Fibroblast of skin of left biceps (primary cell): ENCODE measurements at places on chromosomes 2 and 18.

- no peak for DNase-seq
These were observed 337.7 kb downstream of the ALK start for GRCh38 chr2:29583548-29584156.

- no peak for DNase-seq
These were observed 11.0 kb upstream of the LRRFIP1 start for GRCh38 chr2:237616373-237616733.

- no peak for DNase-seq
These were observed 7.1 kb downstream of the WDR54 start for GRCh38 chr2:74428675-74429074.

GRCh38 chr2:197200051-197200761 is 110.4 kb downstream of the ANKRD44 start:
- no peak for DNase-seq

GRCh38 chr18:62651276-62652056 is 63.9 kb upstream of the PHLPP1 start:
- no peak for DNase-seq

GRCh38 chr18:58452454-58453166 is 176.3 kb downstream of the ALPK2 start:
- no peak for DNase-seq

DNA sequence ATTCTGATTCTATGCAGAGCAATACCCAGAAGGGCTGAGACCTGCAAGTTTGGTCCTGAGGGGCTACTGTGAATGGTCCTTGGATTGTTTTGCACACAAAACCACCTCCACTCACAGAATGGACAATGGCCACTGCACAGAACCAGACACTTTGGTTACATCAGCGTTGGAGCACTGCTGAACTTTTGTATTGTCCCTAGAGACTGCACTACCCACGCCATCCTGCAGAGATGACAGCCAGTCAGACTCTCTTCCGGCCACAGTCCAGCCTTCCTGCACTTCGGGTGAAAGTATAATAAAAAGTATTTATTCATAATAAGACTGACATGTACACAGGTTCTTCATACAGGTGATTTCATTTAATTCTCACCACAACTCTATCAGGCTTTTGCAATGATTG is 35.7 kb downstream of the CELF4 start:
- DNase-seq = no peak

DNA sequence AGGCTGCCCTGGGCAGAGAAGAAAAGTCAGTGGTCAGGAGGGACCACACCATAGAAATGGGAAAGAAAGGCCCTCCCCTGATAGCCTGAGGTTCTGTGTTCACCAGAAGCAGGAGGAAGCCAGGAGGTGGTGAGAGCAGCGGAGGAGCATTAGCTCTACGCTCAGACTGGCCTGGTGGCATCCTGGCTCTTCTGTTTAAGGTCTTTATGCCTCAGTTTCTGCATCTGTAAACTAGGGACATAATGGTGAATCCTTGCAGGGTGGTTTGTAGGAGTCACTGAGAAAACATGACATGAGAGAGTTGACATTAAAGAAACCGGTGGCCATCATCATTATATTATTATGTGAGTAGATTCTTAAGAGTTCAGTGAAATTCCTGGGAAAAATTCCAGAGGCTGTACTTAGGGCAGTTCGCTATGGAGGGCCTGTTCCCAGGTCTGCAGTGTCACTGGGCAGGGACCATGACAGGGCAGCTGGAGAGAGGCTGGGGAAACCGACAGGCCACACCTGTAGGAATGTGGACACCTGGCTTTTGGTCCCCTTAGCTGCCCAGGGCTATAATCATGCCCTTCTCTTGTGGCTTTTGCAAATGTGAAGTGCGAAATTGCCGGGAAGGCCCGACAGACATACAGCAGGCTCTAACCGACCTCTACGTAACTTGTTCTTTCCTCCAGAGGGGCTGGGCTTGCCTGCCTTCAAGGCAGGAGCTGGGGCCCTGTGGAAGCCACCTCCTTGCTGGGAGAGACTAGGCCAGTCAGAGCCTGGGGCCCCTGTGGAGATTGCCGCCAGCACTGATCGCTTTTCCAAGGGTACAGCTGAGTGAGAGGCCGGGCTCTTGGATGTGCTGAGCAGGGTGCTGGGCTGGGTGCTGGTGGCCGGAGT is 31.0 kb downstream of the GLI2 start:
- no peak for DNase-seq

GRCh38 chr2:6186332-6187151 is 494.4 kb downstream of the SOX11 start:
- peak; percentile 35 for DNase-seq

DNA sequence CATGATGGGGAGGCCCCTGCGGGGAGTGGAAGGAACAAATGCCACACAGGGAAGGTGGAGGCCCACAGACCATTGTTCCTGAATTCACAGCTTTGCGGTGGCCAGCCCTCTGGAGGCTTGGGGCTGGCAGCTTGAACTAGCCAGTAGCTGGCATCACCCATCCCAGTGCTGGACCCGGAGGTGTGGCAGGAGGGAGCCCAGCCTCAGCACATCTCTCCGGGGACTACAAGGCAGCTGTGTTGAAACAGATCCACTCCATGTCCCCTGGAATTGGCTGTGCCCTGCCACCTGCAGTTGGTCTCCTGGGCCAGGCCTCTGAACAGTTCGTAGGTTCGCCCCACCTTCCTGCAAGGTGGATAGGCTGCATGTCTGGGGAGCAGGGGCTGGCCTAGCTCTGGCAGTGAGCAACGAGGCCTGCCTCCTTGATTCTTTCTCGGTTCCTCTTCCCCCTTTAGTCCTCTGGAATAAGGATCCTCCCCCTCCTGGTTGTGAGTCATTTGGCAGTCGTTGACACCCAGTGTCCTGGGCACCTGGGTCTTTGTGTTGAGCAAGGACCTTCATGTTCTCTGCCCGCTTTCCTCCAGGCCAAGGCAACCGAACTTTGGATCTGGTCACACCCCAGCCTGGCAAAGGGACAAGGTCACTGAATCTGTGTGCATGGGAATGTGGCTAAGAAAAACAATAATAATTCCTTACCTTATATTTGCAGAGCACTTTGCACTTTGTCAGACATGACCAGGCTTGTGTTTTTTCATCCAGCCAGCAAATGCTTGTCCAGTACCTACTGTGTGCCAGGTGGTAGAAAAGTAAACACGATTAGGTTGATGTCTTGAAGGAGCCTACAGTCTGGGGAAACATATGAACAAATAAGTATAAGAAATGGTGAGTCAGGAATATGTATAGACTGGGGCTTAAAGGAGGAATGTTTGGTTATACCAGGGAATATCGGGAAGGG is 55.0 kb upstream of the MCFD2 start:
- DNase-seq = no peak

- DNase-seq = no peak
These were observed 52.7 kb downstream of the ATP9B start for GRCh38 chr18:79121746-79122474.

DNA sequence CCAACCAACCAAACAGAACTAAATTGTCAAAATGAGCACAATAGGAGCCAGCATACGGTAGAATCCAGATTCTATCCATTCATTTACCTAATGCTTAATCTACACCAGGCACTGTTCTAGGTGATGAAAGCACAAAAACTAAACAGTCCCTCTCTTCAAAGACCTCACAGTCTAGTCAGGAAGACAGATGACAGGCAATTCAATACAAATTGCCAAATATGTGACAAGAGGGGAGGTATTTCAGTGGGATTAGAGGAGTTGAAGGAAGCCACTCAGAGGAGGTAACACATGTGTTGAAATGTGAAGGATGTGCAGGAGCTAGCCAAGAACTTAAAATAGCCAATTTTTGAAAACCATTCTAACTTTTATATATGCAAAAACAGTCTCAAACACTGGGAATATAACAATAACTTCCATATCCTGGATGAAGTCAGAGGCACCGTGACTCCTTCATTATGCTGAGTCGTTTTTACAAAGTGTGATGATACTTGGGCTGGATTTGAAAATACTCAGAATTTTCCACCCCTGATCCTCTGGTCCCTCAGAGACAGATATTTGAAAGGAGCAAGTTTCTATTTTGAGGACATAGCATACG is 204.9 kb downstream of the PID1 start:
- DNase-seq = peak; percentile 26

GRCh38 chr2:181117206-181117925 is 137.0 kb downstream of the UBE2E3 start:
- no peak for DNase-seq

GRCh38 chr2:163692081-163692480 is 43.7 kb downstream of the FIGN start:
- no peak for DNase-seq

- no peak for DNase-seq
These were observed 481.4 kb upstream of the CDH7 start for GRCh38 chr18:65269375-65269774.

DNA sequence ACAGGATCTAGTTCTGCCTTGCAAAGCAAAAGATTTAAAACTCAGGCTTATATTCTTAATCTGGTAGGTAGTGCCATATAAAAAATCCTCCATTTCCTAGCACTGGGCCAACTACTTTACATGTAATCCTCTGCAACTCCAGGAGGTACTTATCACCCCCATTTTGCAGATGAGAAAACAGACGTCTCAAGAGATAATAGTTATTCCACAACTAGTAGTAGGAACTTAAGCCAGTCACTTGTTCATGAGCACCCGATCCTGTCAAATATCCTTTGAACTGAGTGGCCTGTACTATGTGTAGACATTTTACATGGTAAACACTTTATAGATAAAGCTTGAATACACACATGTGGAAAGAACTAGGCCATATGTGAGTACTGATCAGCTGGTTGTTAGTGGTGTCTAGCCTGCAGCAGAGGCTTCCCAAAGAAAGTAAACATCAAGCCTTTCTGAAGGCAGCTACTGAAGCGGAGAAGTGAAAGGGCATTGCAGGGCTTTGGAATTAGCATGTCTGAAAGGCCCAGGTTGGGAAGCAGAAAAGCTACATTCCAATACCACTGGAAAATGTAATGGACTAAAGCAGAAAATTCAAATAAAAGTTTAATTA is 48.0 kb downstream of the NAB1 start:
- no peak for DNase-seq

- DNase-seq = peak; percentile 52
These were observed 333.4 kb downstream of the SETBP1 start for GRCh38 chr18:45014047-45014501.

DNA sequence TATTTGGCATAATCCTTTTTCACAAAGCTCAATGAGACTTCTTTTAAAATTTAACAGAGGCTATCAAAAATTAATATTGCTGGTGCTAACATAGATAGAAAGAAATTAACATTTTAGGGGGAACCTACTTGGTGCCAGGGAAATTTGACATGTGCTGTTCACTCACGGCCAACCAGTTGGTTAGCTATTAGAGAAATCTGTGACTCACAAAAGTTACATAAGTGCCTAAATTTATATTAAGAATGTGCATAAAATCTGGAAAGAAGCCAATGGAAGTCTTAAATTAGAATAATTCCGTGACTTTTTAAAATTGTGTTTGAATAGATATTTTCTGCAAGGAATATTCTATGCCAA is 184.3 kb upstream of the MAP2 start:
- no peak for DNase-seq

DNA sequence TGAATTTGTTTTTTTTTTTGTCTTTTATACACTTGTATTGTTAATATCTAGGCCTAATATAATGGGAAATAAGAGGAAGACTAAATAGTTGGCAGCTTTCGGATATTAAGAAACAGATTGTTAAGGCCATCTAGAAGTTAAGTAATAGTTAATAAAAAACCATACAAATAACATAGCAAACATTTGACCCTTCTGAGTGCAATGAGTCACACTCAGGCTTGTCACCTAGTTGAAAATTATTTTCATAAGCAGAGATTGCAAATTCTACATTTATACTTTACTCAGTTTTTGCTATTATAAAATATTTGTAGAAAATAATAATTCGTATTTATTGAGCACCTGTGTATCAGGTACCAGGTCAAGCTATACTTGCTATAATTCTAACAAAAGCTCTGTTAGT is 2.4 kb downstream of the NUP35 start:
- no peak for DNase-seq

GRCh38 chr2:216300906-216301305 is 71.4 kb downstream of the MARCHF4 start:
- no peak for DNase-seq

DNA sequence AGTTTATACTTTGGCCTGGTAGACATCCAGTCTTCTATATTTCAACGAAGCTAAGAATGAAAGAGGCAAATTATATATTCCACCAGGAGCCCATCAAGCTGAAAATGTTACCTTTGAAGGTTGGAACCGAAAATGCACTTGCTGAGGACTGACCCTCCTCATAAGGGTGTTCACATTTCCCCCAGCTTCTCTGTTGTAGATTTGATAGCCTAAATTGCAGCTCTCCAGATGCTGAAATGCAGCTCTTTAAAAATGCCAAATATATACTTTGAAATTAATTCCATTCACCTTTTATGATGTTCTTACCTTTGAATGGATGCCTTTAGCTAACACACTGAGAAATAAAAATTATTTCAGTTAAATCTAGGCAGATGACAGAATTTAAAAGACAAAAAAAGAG is 1.8 kb upstream of the FIGN start:
- DNase-seq = no peak

DNA sequence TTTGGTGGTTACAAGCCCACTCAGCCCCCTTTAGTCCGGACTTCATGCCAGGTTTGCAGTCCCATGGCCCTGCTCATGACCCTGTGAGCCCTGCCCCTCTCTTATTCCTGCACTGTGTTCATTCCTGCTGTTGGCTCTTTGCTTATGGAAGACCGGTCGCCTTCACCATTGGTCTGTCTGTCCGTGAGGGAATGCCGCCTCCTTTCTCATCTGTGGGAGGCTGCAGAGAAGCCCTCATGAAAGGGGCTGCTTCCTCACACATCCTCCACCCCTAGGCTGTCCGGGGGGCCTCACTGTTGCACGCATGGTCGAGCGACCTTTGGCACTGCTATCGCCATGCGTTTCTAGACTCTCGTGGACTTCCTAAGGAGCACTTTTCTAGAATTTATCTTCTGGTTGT is 16.3 kb downstream of the SH3RF3 start:
- no peak for DNase-seq

DNA sequence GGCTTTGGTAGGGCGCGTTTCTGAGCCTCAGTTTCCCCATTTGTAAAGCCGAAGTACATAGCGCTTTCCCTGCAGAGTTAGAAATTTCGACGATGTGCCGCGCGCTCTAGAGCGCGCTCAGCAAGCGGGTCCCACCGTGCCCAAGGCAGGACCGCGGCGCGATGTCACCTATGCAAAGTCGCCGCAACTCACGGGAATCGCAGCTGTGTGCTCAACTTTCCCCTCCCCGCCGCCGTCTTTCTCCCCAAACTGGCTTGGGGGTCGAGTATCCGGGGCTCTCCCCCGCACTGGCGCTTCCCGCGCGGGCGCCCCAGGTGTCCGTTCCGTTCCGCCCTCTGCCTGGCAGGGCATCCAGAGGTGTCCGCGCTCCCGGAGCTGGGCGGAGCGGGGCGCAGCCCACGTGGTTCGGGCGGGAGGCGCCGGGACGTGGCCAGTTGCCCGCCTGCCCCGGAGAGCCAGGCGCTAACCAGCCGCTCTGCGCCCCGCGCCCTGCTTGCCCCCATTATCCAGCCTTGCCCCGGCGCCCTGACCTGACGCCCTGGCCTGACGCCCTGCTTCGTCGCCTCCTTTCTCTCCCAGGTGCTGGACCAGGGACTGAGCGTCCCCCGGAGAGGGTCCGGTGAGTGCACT is at the start of gene MLPH:
Gene MLPH, plus strand, starts transcription at position 433 of the 630 bp plus-strand sequence. CDS start 6,176 bp downstream, outside the sequence.
- no peak for DNase-seq
